Stimulated activated CD8-positive, alpha-beta memory T cell treated with anti-CD3 and anti-CD28 coated beads, Interleukin-15, amount 100 ng/mL, for 4 hours (primary cell): ENCODE measurements at places on chromosomes 12 and 14.

DNA sequence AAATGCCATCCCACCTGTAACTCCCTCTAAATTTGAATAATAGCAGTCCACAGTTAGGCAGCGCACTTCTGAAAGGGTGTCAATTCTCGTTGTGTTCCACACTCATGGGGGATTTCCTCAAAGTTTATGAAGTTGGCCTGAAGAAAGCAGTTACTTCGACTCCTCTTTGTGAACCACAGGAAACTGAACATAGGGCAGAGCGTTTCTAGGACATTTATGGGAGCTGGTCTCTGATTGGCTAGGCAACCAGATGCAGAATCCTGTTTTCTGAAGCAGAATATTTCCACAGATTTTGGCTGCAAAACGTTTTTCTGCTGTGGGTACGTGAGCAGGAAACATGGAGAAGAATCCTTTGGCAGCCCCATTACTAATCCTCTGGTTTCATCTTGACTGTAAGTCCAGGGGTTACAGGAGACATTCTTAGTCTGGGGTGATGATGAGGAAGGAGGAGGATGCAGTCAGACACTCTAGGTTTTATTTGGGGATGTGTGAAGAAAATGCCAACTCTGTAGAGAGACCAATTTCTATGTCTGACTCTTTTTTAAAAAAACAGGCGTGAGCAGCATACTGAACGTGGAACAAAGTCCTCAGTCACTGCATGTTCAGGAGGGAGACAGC is 431.5 kb upstream of the OR4E1 start:
- DNase-seq = no peak

- no peak for DNase-seq
Measured at GRCh38 chr14:100389497-100390104, 66.5 kb downstream of the SLC25A47 start.

GRCh38 chr12:31236998-31237637 is 88.8 kb downstream of the SINHCAF start:
- DNase-seq = no peak

DNA sequence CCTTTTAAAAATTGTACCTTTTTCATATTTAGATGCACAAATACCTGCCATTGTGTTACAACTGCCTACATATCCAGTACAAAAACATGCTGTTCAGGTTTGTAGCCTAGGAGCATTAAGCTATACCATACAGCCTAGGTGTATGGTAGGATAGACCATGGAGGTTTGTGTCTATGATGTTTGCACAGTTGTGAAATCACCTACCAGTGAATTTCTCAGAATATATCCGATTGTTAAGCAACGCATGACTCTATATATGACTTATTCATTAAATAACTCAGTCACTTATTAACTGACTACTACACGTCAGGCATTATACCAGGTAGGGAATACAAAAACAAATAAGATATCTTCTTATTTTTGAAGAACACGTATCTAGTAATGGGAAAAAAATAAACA is 26.2 kb upstream of the ETNK1 start:
- no peak for DNase-seq

DNA sequence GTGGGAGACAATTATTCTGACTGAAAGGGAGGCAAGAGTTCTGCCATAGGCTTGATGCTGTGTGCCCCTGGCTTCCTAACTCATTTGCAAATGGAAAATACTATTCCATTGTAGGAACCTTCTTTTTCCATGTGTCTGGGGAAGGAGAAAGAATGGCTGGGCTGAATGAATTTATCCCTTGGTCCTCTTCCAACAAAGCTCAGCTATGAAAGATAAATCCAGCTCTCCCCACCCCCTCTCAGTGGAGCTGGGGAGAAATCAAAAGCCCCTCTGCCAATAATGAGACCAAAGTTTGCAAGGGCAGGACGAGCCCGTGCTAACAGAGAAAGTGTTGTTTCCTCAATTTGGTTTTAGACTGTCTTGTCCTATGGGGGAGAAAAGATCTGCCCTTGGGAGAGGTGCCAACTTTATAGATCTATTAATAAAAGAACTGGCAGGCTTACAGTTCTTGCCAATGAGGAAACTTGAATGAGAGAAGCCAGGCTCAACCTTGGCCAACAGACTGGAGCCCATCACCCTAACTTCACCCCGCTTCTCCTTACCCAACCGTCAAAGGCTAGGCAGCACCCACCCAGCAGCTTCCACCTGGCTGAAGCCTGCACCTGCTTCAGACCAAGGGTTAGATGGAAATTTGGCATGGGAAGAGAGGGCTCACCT is 8.9 kb upstream of the TCL1B start:
- no peak for DNase-seq

- no peak for DNase-seq
Measured at GRCh38 chr14:63290741-63291430, 27.8 kb downstream of the GPHB5 start.

GRCh38 chr12:29147731-29148595 is 1.1 kb upstream of the FAR2 start:
- no peak for DNase-seq

GRCh38 chr12:50621399-50622300 is 116.9 kb downstream of the DIP2B start:
- no peak for DNase-seq

GRCh38 chr14:104307246-104307626 is 168.8 kb downstream of the KIF26A start:
- no peak for DNase-seq
